ENCODE measurements at places on chromosomes 13 and 19.

- no peak for DNase-seq
Observed at GRCh38 chr19:55579766-55580621, 654 bp downstream of the ZNF579 start.

DNA sequence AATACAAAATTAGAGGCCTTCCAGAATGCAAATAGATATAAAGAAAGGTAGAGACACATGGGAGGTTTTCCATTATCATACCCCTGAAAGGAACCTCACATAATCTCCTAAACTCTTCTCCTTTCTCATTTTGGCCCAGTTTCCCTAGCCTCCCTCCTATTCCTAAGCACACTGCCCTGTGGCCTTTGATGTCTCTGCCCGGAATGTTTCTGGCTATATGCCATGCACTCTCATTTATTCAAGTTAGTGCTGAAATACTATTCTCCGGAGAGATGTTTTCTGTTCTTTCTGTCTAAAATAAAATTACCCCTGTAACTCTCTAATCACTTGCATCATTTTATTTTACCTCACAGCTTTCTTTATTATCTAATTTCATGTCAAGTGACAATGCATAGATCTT is 1287.7 kb downstream of the SLITRK5 start:
- DNase-seq, result no peak

DNA sequence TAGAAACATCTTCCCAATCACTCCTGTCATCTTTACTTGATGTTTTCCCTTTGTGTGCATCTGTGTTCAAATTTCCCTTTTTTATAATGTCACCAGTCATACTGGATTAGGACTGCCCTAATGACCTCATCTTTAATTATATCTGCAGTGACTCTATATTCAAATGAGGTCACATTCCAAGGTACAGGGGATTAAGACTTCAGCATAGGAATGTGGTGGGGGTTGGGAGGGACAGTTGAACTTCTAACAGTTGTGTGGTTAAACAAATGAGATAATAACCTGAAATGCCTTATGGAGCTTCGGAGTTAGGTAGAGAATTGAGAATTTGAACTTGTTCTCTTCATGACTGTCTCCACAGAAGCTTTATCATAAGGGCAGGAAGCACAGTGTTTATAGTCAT is 23.0 kb downstream of the PAN3 start:
- DNase-seq, result peak; percentile 13

- DNase-seq, result no peak
Observed at GRCh38 chr13:43988302-43988701, 108.6 kb downstream of the LACC1 start.

GRCh38 chr13:100409132-100409531 is 179.5 kb downstream of the GGACT start:
- no peak for DNase-seq

GRCh38 chr13:21504379-21504778 is 45.3 kb upstream of the ZDHHC20 start:
- DNase-seq, result no peak

- DNase-seq, result no peak
Observed at GRCh38 chr19:55838906-55839305, 2.6 kb downstream of the NLRP4 start.

- no peak for DNase-seq
Observed at GRCh38 chr19:22619932-22620331, 14.2 kb upstream of the ZNF492 start.

GRCh38 chr19:18975011-18975410 is 34.0 kb upstream of the HOMER3 start:
- no peak for DNase-seq

DNA sequence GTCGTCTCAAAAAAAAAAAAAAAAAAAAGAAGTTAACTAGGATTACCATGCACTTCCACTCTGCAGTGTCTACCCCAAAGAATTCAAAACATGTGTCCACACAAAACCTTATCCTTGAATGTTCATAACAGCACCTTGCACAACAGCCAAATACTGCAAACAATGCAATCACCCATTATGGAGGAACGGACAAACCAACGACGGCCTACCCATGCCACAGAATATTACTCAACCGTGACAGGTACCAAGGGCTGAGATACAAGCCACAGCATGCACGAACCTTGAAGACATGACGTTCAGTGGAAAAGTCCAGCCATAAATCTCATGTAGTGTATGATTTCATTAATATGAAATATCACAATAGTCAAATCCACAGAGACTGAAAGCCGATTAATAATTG is 3.0 kb upstream of the SHISA7 start:
- DNase-seq, result peak; percentile 94

GRCh38 chr13:109610517-109610916 is 175.9 kb downstream of the IRS2 start:
- DNase-seq, result no peak

DNA sequence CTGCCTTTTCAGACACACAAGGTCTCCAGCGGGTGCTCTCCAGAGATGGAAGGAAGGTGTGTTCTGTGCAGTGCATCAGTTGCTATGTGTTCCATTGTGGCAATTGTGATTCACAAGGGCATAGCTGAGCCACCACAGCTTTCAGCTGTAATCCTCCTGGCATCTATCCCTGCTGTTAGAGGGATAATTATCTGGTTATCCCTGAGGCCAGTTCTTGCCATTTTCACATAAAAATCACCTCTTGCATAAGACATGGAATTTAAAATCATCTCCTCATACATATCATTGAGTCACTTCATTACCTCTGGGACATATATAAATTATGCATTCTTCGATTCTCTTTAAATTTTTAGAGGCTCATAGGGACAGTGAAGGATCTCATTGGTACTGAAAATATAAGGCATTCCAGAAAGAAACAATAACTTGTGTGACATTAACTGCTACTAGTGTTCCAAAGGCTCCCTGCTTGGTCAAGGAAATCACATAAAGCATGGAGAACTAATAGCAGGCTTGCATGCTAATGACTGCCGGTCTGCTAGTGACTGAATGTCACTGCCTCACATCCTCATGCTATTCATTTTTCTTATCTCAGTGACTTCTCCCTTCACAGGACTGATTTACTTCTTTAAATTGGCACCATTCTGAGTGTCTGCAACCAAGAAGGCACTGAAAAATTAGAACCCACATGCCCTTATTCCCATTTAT is 214.0 kb downstream of the ENOX1 start:
- DNase-seq, result peak; percentile 68

- DNase-seq, result no peak
Observed at GRCh38 chr13:48449656-48450055, 36.7 kb upstream of the LPAR6 start.

DNA sequence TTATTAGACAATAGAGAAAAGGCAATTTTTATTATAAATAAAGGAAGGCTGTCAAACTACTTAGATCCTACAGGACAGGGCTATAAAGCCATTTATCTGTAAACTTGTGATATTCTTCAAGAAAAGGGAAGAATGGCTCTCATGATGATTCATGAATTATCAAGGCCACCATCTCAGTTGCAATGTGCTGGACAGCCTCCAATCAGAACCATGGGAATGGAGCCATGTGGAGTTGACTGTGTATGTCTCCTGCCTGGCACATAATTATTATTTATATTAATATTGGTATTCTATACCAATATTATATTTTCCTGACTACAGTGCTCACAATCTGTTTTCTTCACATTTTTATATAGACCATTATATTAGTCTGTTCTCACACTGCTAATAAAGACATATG is 560.5 kb upstream of the MIR17HG start:
- no peak for DNase-seq

DNA sequence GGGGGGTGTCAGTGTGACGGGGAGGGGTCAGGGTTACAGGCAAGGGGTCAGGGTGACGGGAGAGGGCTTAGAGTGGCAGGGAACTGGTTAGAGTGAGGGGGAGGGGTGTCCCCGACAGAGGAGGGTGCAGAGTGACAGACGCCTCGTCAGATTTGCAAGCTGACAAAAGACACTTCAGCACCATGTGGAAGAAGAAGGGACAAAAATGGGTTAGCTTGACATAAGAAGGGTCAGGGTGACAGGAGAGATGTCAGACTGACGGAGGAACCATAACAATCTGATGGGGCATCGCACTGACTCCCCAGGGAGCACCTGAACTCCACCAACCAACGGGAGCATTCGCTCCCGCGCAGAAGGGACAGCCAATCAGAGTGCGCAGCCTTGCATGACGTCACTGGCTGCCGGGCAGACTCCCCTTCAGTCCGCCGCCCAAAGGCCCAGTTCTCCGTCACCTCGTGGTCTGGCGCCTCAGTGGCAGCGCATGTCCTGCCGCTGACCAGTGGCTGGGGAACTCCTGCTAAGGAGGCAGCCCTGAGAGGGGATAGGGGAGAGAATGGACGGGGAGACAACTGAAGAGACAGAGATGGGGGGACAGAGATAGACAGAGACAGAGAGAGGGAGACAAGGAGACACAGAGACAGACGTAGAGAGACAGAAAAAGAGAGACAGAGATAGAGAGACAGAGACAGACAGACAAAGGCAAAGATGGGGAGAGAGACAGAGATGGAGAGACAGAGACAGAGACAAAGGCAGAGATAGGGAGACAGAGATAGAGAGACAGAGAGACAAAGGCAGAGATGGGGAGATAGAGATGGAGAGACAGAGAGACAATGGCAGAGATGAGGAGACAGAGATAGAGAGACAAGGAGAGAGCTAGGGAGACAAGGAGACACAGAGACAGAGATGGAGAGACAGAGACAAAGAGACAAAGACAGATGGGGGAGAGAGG is 30.2 kb downstream of the C19orf81 start:
- peak; percentile 14 for DNase-seq

DNA sequence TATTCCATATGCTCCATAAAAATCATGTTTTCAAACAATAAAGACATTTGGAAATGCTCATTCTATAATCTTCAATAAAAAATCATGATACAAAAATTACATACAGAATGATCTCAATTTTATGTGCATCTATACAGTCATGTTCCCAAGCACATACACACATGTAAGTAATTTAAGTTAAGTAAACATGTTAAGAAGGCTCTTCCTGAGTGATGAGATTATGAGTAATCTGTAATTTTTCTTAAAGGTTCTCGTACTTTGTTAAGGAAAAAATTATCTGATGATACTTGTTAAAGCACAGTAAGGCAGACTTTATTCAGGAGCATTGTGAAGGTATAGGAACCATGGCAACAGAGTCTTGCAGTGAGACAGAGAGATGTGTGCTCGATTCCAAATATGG is 30.0 kb upstream of the DLEU7 start:
- DNase-seq, result no peak

- no peak for DNase-seq
Observed at GRCh38 chr13:49213539-49213938, 6.6 kb upstream of the MLNR start.

- DNase-seq, result no peak
Observed at GRCh38 chr13:30193279-30194234, 113.8 kb downstream of the KATNAL1 start.

GRCh38 chr13:92974905-92975429 is 251.6 kb upstream of the GPC6 start:
- no peak for DNase-seq

DNA sequence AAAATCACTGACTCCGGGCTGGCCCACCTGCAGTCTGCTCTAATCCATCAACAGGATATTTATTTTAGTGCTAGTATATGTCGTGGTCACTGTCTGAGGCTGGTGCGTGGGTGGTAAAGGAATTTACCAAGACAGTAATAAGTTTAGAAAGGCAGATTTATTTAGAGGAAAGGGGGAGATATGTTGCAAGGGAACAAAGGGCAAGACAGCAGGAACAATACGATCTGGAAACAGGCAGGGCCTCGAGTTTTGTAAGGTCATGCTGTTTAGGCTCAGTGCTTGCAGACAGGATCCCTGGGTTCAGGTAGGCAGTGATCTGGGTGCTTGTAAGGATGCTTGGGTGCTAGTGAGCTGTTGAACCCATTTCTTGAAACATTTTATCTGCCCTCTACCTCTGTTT is 748.2 kb upstream of the SLITRK5 start:
- DNase-seq, result no peak

GRCh38 chr13:96940961-96941360 is 53.3 kb downstream of the OXGR1 start:
- DNase-seq, result peak; percentile 16

- peak; percentile 7 for DNase-seq
Observed at GRCh38 chr13:24185591-24186232, 25.2 kb downstream of the SPATA13 start.

DNA sequence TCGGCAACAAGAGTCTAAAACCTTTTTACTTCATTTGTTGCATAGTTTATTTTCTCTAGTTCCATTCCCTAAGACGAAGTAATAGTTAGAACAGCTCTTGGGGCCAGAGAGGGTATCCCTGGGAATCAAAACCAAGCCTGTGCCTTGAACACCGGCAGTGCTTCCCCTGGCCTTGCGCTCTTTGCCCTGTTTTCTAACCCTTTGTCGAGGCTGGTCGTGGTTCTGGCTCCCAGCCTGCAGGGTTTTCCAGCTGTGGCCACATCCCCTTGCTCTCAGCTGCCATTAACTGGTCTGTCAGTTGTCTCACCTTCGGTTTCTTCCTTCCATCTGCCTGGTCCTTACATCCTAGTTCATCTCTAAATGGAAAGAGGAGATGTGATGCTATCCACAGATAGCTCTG is 61.0 kb downstream of the HSPH1 start:
- DNase-seq, result no peak

DNA sequence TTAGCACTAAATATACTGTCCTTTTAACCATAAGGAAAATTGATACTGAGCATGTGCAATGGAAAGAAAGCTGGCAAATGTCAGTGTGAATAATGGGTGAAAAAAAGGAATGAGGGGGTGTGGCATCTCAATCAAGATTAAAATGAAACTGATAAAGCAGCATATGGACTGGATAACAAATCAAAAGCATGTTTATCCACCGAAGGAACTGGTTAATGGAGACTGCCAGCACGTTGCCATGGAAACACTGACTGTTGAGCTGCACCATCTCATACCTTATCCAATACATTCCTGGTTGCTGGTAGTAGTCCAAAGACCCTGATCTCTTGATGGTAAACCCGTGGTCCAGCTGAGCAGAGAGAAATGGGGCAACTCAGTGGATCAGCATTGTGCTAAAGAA is 311.4 kb upstream of the MAB21L1 start:
- no peak for DNase-seq

- DNase-seq, result no peak
Observed at GRCh38 chr13:95091755-95092154, 209.5 kb downstream of the ABCC4 start.

- no peak for DNase-seq
Observed at GRCh38 chr19:49689133-49690078, at the start of gene ADM5. Gene ADM5 (plus strand): TSS chr19:49689594. CDS start chr19:49689838, 244 bp downstream.

- peak; percentile 93 for DNase-seq
Observed at GRCh38 chr19:2540646-2541454, 64.9 kb downstream of the GADD45B start.

GRCh38 chr19:4811328-4812131 is 20.0 kb downstream of the TICAM1 start:
- DNase-seq, result peak; percentile 42
